ENCODE measurements at places on chromosomes 12 and 14. TPM values are rescaled to one million over a fixed set of nuclear protein-coding genes. Genes with fewer than 3 reads are reported as not detected.

DNA sequence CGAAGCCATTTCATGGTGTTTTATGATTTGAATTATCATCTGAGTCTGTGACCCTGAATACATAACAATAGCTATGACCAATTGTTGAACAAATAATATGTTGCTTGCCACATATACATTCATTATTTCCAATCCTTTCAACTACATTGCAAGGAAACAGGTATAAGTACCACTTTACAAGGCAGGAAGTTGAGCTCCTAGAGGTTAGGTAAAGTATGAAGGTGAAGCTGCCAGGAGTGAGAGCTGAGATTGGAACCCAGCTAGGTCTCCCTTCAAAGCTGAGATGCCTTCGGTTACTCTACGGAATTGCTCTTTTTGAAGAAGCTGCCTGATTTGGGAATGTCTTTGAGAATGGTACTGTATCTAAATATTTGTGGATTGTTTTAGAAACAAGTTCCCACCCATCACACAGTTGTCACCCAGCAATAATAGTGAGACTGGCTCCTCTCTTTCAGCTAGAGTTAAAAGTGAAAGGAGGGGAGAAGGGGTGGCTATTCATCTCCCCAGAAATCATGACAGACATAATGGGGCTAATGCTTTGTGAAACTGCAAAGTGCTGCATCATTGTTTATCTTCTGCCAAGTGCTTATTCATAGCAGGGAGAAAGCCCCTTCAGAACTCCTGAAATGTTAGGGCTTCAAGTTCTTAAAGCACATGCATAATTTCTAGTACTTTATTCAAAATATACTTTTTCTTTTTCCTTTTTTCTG, 75.9 kb upstream of the AMIGO2 start:
- DNase-seq: no peak

Gene INSM2
- not detected for polyA plus RNA-seq

Gene FERMT2
- not detected for polyA plus RNA-seq

Gene PPP2R5C
- 278 TPM for polyA plus RNA-seq

Gene ALG10B
- polyA plus RNA-seq: 2.0 TPM

Measured in CD4-positive, alpha-beta memory T cell (primary cell).